ENCODE measurements at places on chromosomes 6 and 20. TPM values are rescaled to one million over a fixed set of nuclear protein-coding genes. Genes with fewer than 3 reads are reported as not detected.

KIAA0408 gene
- total RNA-seq, result 4.7 TPM

PHACTR3 gene
- 8.3 TPM for total RNA-seq

CCDC28A gene
- total RNA-seq, result 11.0 TPM

GRCh38 chr6:10685092-10685915, 9.1 kb downstream of the C6orf52 start:
- DNase-seq, result no peak

- no peak for DNase-seq
These were observed 113.7 kb upstream of the GGTLC1 start for GRCh38 chr20:24102290-24102689.

DNA sequence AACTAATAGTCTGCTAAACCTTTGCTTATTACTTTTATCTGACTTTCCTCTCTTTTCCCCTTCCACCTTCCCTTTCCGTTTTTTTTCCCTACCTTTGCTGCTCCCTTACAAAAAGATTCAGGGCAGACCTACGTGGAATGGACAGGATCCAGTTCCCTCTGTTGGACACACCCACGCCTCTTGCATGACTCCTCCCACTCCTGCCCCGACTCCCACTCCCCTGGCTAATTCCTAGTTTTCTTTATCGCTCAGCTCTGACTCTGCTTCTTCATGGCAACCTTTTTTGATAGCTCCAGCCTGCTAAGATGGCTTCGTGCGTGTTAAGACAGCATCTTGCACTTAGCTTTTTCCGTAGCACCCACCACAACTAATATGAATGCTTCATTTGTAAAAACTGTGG, 715.6 kb upstream of the NRSN1 start:
- DNase-seq, result no peak

- no peak for DNase-seq
These were observed 20.4 kb downstream of the VNN1 start for GRCh38 chr6:132693478-132693877.

- DNase-seq, result no peak
These were observed at the start of gene MRPS18A for GRCh38 chr6:43687437-43688347. Gene MRPS18A (minus strand): TSS chr6:43687791. CDS start chr6:43687779, 12 bp downstream.

DNA sequence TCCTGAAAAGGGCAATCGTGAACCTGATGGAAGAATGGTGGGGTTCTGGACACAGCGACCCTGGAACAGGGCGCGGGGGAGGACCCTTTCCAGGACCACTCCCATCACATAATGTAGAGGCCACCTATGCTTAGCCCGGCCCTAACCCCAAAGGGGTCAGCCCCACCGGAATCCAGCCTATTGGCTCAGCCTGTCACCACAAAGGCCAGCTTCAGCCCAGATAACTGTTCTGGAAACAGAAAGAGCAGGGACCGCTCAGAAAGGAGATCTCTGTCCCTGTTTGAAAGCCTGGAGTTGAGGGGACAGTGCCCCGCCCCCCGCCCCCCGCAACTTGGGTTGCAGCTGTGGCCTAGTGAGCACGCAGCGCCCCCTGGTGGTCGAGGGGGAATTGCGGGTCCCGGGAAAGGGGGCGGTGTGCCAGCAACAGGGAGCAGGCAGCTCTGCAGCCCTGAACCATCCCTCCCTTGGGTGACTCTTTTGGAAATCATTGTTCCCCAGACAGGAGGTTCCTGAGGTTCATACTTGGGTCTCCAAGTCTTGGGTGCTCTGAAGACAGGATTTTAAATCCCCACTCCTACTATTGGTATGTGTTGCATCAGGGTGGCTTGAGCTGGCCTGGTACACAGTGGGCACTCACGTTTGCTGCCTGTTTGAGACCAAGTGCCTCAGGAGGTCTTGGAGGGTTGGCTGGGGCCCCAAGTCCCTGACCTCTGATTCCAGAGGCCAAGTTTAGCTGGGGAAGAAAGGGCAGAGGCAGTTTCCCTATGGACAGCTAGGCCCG, 1.5 kb downstream of the SIGLEC1 start:
- peak; percentile 83 for DNase-seq

Data from vagina (tissue), 2 donors.